CD4-positive, alpha-beta T cell treated with Interleukin-12 subunit alpha and Interleukin-12 subunit beta, for 1 hour (primary cell): ENCODE measurements at places on chromosomes 3 and 15.
A peak's percentile ranks its signal among the peaks of the same experiment; 100 is the strongest.

GRCh38 chr3:34669490-34669889, 871.1 kb downstream of the PDCD6IP start:
- no peak for DNase-seq

GRCh38 chr15:52362497-52362896, 66.9 kb upstream of the MYO5C start:
- no peak for DNase-seq

DNA sequence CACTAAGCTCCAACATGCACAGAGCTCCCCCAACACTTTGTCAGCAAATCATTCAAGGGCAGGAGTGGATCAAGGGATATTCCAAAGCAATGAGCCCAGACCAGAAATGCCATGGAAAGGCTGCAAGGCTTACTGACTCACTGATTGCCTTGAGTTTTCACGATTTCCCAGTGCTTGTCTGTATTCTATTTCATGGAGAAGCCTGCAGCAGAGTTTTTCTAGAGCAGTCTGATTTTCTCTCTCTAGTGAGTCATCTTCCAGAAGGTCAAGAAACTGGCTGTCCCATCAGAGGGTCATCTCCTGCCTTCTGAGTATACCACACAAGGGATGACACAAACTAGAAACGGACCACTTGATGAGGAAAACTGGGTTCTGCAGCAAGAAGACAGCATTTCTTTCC, 16.5 kb downstream of the LMCD1 start:
- DNase-seq: no peak

- no peak for DNase-seq
These were observed 35.6 kb upstream of the MUC13 start for GRCh38 chr3:124969963-124970722.

DNA sequence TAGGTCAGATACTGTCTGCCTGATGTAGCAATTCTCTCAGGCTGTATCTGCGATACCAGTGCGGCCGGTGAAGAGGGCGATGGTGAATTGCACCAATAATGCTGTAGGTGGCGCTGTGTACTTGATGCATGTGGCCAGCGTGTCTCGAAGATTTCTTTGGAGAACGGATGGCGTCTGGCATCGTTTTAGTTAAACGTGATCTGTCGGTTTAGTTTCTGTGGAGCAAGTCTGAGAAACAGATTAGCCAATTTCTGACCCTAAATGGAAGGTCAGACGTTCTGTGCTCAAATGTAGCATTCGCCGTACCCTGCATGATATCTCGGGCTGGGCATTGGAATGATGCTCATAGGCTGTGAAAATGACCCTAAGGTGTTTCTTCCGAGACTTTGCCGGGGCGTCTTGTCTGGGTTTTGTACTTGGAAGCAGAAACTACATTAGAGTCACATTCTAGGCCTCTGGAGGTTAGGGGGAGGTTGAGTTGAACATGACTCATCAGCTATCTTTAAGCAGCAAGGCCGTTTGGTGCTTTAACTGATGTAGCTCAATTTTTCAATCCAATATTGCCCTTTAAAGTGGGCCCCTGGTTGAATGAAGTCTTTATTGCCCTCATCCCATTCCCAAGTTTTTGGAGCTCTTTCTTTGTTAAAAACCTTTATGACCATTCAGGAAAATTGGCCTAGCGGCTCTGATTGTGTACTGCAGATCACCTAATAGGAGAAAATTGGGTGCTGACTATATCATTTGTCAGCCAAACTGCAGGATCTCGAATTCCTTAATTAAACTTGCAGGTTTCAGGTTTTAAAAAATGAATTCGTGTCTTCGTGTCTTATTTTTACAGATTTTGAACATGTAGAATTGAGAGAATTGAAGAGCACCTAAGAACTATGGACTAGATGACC, 80.0 kb downstream of the SQOR start:
- peak; percentile 30 for DNase-seq

- no peak for DNase-seq
These were observed 173.2 kb upstream of the PRICKLE2 start for GRCh38 chr3:64398476-64398875.

DNA sequence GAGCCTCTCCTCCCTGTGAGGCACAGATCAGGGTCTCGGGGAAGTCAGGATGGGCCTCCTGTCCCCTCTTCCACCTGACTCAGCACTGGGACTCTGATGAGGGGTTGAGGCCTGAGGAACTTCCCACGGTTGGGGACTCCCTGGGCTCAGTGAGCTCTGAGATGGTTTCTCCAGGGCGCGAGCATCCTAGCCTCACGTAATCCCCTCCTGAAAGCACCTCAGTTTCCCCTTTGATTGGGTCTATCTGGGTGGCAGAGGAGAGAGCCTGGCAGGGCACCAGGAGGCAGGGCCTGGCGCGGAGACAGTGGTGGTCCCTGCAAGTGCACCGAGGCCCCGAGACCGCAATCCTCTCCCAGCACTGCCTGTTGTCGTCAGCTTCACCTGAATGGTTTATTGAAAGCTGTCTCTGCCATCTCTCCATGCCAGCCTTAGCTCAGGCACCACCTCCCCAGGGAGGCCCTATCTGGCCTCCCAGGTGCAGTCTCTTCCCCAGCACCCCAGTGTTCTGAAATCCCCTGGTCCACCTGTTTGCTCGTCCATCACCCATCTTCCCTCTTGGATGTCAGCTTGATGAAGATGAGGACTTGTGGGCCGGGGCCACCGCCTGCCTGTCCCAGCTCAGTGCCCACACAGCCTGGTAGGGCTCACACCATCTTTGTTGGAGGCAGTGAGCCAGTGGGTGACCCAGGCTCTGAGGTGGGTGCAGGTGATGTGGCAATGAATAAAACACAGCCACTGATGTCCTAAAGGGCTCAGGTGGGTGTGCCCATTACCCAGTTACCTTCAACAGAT, 52.2 kb upstream of the PCSK6 start:
- no peak for DNase-seq

DNA sequence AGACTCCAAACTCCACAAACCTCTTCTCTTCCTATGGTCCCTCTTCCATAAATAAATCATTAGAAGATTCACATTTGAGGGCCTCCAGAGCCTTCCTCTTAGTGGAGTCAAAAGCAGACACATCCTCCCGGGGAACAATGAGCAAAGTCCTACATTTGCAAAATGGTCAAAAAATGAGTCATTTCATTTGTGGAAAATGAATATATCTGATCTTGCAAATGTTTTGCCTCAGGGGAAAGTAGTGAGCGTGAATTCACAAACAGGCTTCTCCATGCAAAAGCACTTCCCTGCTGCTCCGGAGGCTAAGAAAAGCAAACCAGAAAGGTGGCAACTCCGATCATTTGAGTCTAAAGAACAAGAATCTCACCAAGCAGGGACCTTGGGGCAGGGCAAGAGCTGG, 86.7 kb upstream of the IQSEC1 start:
- no peak for DNase-seq

DNA sequence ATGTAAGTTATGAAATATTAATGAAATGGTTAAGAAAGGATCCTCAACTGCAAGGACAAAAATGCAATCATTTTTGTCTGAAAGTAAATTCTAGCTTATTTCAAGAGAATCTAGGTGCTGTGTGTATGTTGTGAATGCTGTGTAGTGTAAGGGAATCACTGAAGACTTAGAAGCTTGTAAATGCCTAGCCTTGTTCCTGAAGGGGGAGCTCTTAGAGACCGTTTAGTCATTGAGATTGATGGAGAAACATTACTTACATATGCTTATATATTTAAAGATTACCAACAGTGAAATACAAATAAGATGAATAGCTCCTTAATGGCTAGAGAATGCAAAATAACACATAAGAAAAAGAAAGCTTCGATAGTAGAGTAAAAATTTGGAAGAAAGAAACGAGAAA, 67.9 kb downstream of the CNTN4 start:
- no peak for DNase-seq

- no peak for DNase-seq
These were observed 69.4 kb downstream of the OSBPL10 start for GRCh38 chr3:31911643-31912042.

DNA sequence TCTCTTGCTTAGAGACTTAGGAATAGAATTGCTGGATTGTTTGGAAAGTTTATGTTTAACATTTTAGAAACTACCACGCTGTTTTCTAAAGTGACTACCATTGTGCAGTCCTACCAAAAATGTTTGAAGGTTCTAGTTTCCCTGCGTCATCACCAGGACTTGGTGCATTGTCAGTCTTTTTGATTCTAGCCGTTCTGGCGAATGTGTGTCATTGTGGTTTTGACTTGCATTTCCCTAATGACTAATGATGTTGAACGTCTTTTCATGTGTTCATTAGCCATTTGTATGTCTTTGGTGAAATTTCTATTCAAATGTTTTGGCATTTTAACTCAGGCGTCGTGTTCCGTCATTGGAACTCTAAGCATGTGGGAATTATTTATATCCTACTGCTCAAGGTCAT, 58.0 kb downstream of the CHD2 start:
- peak; percentile 60 for DNase-seq

GRCh38 chr3:193998123-193998448, 137.9 kb upstream of the HES1 start:
- no peak for DNase-seq

DNA sequence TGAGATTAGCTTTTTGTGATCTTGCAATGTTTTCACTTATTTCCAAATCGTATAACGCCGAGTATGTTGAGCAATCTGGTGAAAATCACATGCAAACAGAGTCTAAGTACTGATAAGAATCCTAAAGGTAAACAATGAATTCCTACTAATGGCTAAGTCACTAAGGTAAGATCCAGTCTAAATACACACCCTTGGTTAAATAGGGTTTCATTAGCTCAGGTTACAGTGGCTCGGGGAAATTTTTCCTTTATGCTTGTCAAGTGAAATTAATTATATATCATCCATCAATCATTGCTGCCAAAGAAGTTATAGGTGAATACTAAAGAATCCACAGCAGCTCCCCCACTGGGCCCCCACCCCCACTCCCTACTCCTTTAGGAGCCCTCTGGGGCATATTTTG, 139.3 kb downstream of the SOX2 start:
- no peak for DNase-seq

DNA sequence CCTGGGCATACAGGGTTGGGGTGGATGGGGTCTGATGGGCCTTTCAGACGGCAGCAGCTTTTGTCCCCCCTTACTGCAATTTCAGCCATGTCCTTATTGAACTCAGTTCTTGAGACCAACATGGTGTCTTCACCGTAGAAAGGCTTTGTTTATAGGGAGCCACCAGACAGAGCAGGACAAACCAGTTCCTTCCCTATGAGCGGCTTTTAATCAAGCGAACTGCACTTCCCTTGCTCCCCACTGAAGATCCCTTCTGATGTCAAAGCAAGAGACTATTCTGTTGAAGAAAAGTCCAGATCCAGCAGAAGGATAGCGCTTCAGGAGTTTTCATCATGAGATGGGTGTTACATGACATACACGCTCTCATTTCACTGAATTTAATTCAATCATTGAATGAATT, 100.4 kb downstream of the CD47 start:
- no peak for DNase-seq

- no peak for DNase-seq
These were observed 71.9 kb downstream of the PFN2 start for GRCh38 chr3:149898771-149899170.

DNA sequence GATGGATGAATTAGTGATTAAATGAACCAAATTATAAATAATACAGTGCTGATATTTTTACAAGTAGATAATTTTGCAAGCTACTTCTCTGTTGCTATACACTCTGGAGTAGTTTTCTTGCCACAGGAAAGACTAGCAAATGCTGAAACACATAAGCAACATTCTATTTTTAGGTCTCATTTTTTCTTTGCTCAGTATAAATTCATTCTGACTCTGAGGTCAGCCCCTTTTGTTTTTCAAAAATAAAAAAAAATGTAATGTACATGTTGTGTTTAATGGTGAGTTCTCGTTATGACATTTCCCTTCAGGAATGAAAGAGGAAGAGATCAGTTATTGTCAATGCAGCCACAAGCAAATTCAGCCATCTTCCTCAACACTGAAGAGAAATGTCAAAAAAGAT, 24.9 kb downstream of the GJD2 start:
- DNase-seq: no peak

DNA sequence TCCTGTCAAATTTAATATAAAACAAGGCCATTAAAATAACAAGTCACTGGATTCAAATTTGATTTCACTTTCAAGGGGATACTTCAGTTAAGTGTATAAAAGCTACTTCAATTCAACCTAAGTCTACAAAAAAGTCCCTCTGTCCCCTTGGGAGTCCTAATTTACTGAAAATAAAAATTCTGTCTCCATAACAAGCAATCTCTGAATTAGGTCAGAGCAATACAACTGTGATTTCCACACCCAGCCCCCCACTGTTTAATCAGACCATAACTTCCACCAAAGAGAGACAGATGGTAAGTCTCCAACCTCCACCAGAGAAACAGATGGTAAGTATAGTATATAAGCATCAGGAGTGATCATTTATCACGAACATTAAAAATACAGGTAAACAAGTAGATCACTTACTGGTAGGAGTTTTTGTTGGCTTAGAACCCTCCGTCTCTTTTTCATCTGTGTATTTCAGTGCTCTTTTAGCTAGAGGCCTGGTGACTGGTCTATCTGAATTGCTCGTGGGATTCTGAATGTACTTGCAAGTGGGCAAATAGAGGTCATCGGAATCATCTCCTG, 12.1 kb downstream of the SGO1 start:
- DNase-seq: no peak

DNA sequence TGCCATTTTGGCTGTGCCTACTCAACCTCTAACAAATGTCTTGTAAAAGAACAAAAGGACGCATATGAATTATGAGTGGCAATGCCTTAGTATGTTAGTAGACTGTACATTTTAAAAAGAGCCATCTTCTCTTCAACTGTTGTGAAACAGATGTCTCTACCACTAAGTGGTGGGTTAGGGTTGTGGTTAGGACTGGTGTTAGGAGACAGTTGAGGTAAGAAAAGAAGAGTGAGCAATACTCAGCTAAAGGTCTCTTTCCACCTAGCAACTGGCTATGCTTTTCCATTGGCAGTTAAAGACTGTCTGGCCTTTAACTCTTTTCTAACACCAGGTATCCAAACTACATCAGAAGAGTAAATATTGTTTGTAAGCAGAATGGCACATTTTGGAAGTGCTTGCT, 221.7 kb upstream of the TBC1D5 start:
- no peak for DNase-seq

- no peak for DNase-seq
These were observed 54.0 kb downstream of the HEG1 start for GRCh38 chr3:125001557-125002413.

GRCh38 chr15:74653426-74654102, 37.9 kb downstream of the CLK3 start:
- DNase-seq: no peak

- no peak for DNase-seq
These were observed 169.1 kb upstream of the NSMCE3 start for GRCh38 chr15:29438703-29439055.

DNA sequence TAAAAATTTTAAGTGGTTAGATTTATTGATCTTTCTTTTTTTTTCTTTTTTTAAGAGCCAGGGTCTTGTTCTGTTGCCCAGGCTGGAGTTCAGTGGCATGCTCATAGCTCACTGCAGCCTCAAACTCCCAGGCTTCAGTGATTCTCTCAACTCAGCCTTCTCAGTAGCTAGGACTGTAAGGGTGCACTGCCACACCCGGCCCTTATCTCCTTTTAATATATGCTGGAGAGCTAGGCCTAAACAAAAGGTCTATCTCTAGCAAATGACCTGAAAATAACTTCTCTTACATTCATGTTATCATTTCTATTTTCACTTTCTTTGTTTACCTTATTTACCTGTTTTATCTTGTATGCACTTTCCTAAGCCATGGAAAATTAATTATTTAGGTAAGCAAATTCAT, 35.2 kb upstream of the MELTF start:
- no peak for DNase-seq

- DNase-seq: no peak
These were observed 13.7 kb downstream of the MAP1A start for GRCh38 chr15:43531018-43531670.
